ENCODE measurements at places on chromosomes 3 and 15.

GRCh38 chr15:70213794-70214193, 116.1 kb upstream of the TLE3 start:
- no peak for DNase-seq

GRCh38 chr15:71335591-71335990, 220.3 kb downstream of the THSD4 start:
- DNase-seq: no peak

GRCh38 chr3:148379763-148380382, 317.8 kb upstream of the AGTR1 start:
- DNase-seq: no peak

GRCh38 chr15:56786966-56787365, 53.7 kb upstream of the ZNF280D start:
- DNase-seq: no peak

DNA sequence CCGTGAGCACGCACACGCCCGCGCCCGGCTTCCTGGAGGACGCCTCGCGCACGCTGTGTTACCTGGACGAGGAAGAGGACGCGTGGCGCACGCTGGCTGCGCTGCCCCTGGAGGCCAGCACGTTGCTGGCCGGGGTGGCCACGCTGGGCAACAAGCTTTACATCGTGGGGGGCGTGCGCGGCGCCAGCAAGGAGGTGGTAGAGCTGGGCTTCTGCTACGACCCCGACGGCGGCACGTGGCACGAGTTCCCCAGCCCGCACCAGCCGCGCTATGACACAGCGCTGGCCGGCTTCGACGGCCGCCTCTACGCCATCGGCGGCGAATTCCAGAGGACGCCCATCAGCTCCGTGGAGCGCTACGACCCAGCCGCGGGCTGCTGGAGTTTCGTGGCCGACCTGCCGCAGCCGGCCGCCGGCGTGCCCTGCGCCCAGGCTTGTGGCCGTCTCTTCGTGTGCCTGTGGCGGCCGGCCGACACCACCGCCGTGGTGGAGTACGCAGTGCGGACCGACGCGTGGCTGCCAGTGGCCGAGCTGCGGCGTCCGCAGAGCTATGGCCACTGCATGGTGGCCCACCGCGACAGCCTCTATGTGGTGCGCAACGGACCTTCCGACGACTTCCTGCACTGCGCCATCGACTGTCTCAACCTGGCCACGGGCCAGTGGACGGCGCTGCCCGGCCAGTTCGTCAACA, 890 bp downstream of the KBTBD13 start:
- DNase-seq: no peak

GRCh38 chr15:47409600-47409999, 307.7 kb upstream of the SEMA6D start:
- DNase-seq: no peak

- no peak for DNase-seq
Measured at GRCh38 chr15:100889385-100890050, 9.9 kb downstream of the ALDH1A3 start.

GRCh38 chr15:81323559-81323943, 390 bp downstream of the STARD5 start:
- no peak for DNase-seq

DNA sequence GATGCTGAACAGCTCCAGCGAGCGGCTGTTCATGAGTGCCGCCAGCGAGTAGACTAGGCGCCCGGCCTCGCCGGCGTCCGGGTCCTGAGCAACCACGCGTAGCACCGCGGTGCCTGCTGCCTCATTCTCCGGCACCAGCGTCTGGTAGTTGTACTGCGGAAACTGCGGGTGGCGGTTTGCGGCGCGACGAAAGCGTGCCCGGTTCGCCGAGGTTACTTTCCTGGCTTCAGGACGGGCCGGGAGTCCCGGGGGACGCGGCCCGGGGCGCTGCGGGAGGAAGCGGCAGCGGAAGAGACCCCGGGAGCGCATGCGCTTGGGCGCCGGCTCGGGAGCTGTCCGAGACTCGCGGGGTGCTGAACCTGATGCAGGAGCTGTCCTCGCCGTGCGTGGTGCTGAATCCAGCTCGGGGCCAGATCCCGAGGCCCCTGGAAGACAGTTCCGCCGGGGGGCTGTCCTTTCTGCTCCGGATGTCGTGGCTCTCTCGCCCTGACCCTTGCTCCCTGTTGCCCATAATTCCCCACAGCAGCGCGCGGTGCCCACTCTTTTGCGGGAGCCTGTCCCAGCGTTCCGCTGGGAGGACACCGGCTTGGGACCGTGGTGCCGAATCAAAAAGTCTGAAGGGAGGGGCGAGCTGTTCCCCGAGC, 1.1 kb downstream of the CELSR3 start:
- peak; percentile 48 for DNase-seq

- no peak for DNase-seq
Measured at GRCh38 chr15:101024073-101024695, 105.0 kb downstream of the LRRK1 start.

DNA sequence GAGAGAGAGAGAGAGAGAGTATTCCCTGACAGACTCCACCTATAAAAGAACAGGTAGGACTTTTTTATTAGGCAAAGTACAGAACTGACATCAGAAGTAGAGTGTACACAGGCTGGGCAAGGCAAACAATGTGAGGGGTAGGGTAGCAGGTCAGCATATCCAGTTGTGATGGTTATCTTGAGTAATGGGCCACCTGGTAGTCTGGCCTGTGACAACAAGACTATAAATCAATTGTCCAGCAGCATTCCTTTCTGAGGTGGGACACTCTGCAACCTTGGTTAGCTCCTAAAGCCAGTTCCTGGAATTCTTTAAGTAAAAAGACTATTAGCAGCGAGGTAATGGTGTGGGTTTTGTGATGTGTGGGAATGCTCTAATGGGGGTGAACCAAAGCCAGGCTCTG, 14.9 kb upstream of the TMCC1 start:
- DNase-seq: no peak

DNA sequence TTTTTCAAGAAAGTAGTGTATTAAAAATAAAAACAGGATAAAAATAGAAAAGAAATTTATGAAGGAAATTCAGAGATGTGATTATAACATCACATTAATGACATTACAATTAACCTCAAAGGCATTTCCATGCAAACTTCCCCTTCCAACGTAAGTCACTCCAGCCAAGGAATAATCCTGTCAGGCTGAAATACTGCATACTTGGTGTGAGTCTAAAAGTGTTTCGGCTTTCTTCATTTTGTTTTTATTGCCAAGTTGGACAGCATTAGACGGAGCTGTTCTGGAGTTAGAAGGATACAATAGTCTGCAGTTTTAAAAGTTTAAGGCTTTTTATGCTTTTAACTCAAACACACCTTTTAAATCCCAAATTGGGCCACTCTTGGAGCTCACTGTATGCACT, 435.0 kb downstream of the MECOM start:
- DNase-seq: no peak

GRCh38 chr3:172148241-172148640, 108.9 kb downstream of the FNDC3B start:
- no peak for DNase-seq

- no peak for DNase-seq
Measured at GRCh38 chr15:35141743-35142471, 56.8 kb upstream of the NANOGP8 start.

DNA sequence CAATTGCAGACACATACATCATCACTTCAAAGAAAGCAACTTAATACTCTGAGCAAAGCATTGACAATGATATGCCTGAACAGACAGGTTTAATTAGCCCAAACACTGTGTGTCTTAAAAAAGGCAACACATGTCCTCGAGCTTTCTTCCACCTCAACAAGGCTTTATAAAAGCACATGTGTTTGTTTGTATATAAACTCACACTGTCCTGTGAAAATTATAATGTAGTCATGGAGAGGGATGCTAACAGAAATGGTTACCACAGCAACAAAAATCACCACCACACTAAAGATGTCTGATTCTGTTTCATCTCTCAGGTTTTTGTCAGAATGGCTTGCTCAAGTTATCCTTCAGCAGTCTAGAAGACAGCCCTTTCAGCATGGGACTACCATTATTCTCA, 314.7 kb downstream of the MAGI1 start:
- no peak for DNase-seq

DNA sequence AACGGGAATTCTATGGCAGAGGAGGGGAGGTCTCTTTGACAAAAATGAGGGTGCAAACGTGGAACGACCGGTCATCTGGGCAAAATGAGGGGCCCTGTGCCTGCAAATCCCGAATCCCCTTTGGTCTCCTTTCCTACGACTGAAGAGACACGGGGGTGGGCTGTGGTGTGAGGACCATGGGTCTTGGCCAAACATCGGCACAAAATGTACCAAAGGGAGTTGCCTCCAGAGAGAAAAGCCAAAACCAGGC, 498 bp downstream of the ZNF280D start:
- no peak for DNase-seq

- peak; percentile 45 for DNase-seq
Measured at GRCh38 chr3:108127301-108127988, 36.6 kb upstream of the CD47 start.

- DNase-seq: no peak
Measured at GRCh38 chr3:197169028-197169427, 129.4 kb downstream of the DLG1 start.

GRCh38 chr3:159080821-159081220, 279.0 kb downstream of the MFSD1 start:
- no peak for DNase-seq

DNA sequence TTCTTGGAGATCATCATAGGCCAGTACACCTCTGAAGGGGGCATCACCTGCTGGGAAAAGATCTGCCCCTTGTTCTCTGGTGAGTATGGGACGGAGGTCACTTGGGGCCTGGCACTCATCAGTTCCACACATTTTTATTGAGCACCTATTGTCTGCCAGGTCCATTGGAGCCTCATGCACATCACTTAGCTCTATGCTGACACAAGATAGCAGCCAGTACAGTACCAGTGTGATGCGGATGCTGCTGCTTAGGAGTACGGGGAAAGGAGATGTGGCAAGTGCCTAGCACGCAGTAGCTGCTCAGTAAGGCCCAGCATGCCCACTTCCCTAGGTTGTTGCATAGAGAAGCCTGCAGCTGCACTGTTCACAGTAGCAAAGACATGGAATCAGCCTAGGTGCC, 43.4 kb downstream of the SLC6A6 start:
- DNase-seq: no peak

DNA sequence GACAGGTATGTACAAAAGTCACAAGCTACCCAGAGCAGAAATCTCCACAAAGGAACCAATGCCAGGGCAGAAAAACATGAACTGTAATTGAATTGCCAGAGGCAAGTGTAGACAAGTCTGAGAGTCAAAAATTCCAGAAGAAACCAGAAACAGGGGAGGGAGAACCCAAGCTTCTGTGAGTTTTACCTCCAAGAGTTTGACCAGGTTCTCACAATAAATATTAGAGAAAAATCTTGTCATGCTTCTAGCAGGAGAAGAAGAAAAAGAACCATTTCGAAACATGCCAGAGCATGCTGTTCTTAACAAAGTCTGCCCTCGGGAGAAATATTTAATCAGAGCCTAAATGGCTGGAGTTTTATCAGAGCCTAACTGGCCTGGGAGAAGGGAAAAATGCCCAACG, 32.5 kb upstream of the AP3B2 start:
- DNase-seq: no peak

DNA sequence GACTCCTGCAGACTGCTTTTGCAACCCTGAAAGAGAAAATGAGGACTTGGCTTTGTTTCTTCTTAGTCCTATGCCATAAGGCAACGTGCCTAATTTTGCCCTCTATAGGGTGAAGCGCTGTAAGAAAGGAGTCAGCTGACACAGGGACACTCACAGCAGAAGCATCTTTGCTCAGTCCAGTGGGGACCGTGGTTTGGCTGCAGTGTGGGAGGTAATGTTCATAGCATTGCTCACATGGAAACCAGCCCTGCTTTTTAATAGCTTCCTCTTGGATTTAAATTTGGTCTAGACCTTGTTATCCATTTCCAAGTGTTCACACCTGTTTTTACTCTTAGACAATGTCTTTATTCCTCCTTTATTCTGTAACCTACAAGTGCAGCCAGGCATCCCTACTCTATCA, 1032.1 kb downstream of the NTRK3 start:
- no peak for DNase-seq

GRCh38 chr15:50262533-50262932, 3.0 kb downstream of the HDC start:
- no peak for DNase-seq

DNA sequence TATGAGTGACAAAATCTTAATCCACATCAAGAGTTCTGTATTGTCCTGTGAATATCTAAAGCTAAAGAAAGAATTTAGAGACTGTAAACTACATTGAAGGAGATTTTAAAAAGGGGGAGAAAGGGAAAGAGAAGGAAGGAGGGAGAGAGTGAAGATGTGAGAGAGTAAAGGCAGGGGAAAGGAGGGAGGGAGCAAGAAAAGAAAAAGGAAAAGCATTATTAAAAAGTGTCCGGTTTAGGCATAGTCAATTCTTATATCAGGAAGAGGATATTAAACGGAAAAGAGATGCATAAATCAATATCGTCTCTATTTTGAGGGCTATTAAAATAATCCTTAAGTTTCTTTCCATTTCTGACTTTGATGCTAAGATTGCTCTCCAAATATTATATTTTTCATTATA, 332.1 kb downstream of the ROBO2 start:
- no peak for DNase-seq

DNA sequence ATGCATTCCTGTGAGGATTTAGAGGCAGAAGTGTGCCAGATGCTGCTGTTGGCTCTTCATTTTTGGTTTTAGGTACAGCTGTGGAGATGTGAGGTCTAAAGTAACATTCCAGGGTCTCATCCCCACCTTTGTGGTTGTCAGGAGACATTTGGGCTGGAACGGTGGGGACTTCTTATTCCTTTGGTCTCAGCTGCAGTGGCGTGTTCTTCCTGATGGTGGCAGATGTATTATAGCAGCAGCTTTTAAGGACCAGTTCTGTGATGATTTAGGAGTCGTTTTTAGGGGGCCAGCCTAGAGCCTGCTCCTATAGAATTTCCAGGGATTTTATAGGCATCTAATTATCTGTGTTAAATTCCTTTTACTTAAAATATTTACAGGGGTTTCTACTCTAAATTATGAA, 221.0 kb upstream of the EOMES start:
- no peak for DNase-seq

GRCh38 chr3:14288833-14289451, 110.3 kb downstream of the LSM3 start:
- no peak for DNase-seq

GRCh38 chr3:85370341-85370740, 411.6 kb downstream of the CADM2 start:
- DNase-seq: no peak

GRCh38 chr15:22952796-22953579, 27.2 kb downstream of the CYFIP1 start:
- DNase-seq: no peak

GRCh38 chr3:16723978-16724377, 118.8 kb upstream of the DAZL start:
- no peak for DNase-seq

- DNase-seq: no peak
Measured at GRCh38 chr3:170233530-170233929, 11.3 kb downstream of the PRKCI start.

GRCh38 chr15:50881121-50882048, 27.1 kb upstream of the AP4E1 start:
- no peak for DNase-seq

DNA sequence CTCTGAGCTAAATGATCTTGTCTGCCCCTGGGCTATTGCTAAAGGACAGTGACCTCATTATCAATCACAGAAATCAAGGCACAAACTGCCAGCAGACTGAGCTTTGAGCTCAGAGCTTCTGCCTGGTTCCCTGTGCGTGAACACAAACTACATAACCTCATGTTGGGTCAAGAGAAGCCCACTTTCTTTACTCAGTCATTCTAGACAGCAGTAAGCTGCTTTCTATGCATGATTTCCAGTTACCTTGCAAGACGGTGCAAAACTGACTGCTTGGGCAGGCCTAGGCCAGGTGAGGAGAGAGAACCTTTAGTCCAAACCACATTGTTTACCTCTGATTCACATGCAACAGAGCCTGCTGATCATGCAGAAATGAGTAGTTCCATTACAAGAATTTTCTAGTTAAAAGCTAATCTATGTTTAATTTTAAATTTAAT, 75.1 kb downstream of the ARRDC4 start:
- no peak for DNase-seq

Data from stimulated activated CD4-positive, alpha-beta T cell treated with anti-CD3 and anti-CD28 coated beads, Interleukin-15, amount 100 ng/mL, for 1 hour (primary cell).